Fibroblast of skin of back (primary cell): ENCODE measurements at places on chromosomes 6 and 20.

DNA sequence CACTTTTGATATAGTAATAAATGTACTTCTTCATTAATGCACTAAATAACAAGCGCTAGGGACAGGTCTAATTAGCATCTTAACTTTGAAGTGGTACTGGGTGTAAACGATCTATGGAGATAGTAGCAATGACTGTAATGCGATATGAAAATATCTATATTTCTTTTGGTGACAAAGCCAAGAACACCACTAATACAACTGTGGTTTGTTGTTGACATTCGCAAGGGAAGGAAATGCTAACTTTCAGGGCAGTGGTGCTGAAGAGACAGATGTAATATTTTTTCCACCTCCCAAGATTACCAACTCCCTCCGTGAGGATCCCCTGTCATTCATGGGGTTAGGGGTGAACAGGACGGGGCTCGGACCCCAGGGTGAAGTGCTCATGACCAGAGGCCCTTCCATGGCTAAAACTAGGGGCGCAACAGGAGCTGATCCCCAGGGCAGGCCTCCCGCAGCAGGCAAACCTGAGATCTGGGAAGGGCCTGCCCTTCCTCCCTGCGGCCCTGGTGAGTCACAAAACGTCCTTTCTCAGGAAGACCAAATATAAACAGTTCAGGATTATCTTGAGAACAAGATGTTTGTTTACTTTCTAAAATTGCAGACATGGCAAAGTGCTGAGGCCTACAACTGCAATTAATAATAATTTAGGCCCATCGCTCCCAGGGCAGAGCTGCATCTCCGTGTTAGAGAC is 65.0 kb upstream of the TOX2 start:
- peak; percentile 30 for DNase-seq

- DNase-seq: no peak
These were observed 35.0 kb upstream of the ADTRP start for GRCh38 chr6:11813606-11814005.

GRCh38 chr6:2862712-2863181 is 21.1 kb upstream of the SERPINB1 start:
- DNase-seq: no peak

DNA sequence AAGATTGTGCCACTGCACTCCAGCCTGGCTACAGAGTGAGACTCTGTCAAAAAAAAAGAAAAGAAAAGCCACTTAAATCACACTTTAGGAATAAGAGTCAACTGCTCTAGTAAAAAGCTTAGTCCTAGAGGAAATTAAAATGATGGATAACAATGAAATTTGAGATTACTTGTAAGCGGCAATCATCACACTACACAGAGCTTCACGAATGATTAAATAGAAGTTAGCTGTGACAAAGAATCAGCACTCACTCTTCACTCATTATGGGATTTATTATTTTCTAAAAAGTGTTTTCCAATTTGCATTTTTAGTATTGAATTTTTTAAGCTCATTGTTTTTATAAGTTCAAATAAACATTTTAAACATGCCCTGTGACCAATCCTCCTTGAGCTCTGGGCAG is 718.0 kb downstream of the UTRN start:
- DNase-seq: no peak

- no peak for DNase-seq
These were observed 225.1 kb downstream of the ERMARD start for GRCh38 chr6:169976301-169977081.

GRCh38 chr6:52534966-52535390 is 41.9 kb downstream of the TRAM2 start:
- no peak for DNase-seq

- DNase-seq: no peak
These were observed 168.6 kb upstream of the AFDN start for GRCh38 chr6:167658106-167658505.

DNA sequence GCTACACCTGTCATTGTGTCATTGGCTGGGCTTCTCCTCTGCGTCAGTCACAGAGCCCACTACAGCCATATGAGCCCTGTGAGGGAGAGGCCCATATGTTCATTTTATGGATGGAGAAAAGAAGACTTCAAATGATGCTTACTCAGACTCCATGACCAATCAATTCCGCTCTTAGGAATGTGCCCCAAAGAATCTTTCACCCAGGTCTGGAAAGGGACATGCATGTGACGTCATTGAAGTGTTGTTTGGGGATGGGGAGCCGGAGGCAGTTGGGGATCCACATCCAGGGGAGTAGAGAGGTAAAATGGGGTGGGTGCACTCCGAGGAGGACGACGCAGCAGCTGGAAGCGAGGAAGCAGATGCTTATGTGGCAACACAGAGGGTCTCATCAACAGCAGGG is 9.6 kb upstream of the C6orf132 start:
- DNase-seq: no peak

DNA sequence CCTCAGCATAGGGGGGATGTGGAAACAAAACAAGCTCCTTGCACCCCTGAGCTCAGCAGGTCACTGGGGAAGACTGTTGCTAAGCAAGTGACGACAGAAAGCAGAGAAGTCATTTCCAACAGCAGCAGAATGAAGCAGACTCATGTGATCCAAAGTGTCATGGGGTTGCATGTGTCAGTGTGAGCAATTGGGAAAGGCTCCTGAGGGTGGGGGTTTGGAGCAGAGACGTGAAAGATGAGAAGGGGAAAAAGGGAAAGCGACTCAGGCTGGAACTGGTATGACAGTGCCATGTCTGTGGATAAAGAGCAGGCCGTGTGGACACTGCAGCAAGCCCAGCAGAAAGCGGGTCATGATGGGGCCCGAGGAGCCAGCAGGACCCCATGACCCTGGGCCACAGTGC is 363.9 kb downstream of the PREX1 start:
- peak; percentile 4 for DNase-seq

DNA sequence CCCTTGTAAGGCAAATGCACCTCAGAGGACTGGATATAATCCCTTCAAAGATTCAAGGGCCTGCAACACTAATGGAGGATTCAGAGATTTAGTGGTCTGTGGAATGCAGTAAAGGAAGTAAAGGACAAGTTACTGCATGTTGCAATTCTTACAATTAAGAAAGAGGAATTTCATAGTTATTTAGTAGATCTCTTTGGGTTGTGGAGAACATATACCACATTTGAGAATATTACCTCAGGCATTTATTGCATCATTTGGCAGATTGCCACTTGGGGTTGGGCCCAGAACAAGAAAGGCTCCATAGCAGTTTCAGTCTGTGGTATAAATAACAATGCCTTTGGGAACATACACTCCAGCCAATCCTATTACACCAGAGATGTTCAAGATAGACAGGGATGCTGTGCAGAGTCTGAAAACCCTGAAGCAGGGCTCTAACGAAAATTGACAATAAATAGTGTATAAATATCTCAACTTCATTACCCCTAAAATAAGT is 20.9 kb upstream of the EPM2A start:
- peak; percentile 82 for DNase-seq
